ENCODE measurements at places on chromosomes 2 and 18. TPM values are rescaled to one million over a fixed set of nuclear protein-coding genes. Genes with fewer than 3 reads are reported as not detected.

The PARD3B gene
- 1.2 TPM for polyA plus RNA-seq

The IHH gene
- polyA plus RNA-seq = 0.31 TPM

The CTAGE1 gene
- not detected for polyA plus RNA-seq

The LYPD1 gene
- polyA plus RNA-seq = 0.56 TPM

The ZSWIM2 gene
- not detected for polyA plus RNA-seq

All from esophagus (tissue), 2 donors.